ENCODE measurements at places on chromosomes 12 and 14. TPM values are rescaled to one million over a fixed set of nuclear protein-coding genes. Genes with fewer than 3 reads are reported as not detected.

Gene SYNE2
- 96.2 TPM for total RNA-seq

Gene CARMIL3
- total RNA-seq: not detected

Gene TMEM229B
- 4.2 TPM for total RNA-seq

Gene KRT73
- not detected for total RNA-seq

Gene CISTR
- total RNA-seq: not detected

Gene DPPA3
- total RNA-seq: not detected

Gene SERPINA3
- total RNA-seq: 262 TPM
